ENCODE measurements at places on chromosomes 1 and 21. TPM values are rescaled to one million over a fixed set of nuclear protein-coding genes. Genes with fewer than 3 reads are reported as not detected.

DNA sequence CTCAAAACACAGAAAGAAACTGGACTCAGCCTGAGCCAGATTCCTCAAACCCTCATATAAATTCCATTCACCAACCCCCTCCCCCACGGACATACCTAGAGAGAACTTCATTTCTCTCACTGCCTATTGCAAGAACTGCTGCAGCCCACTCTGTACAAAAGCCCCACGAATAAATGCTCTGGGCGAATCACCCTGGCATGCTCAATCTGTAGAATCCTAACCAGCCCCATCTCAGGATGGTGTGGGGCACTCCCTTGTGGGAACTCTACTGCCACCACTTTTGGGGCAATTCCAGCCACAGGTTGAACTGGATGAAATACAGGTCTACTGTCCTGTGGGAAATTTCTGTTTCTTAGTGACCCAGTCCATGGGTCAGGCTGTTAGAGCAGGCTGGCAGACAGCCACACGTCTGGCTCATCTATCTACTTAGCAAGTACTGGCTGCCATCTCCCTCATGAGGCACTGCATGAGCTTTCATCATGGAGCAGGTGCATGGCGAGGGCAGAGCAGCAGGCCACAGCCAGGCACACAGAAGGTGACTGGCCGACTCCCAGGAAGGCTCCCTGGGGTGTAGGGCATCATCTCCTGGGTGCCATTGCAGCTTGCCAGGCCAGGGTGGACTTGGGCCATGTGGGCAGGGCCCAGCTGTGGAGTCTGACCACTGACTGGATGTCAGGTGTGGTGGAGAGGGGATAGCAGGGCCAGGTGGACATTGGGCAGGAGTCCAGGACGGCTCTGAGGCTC is 1.6 kb upstream of the C1orf35 start:
- DNase-seq: no peak

GRCh38 chr1:161706482-161707347 is at the start of gene FCRLA:
TSS of gene FCRLA (plus strand) at chr1:161707229. CDS start at chr1:161707265, 36 bp downstream.
- no peak for DNase-seq

GRCh38 chr1:20511518-20512428 is 3.8 kb upstream of the MUL1 start:
- DNase-seq: no peak

The KANK4 gene
- not detected for total RNA-seq

- no peak for DNase-seq
Observed at GRCh38 chr1:183982172-183982963, 55.2 kb downstream of the COLGALT2 start.

- no peak for DNase-seq
Observed at GRCh38 chr1:184632415-184633175, 122.1 kb downstream of the EDEM3 start.

- DNase-seq: no peak
Observed at GRCh38 chr1:66393586-66394287, 140.2 kb upstream of the SGIP1 start.

The LAMC2 gene
- total RNA-seq: not detected

The LRRC7 gene
- total RNA-seq: not detected

GRCh38 chr1:33753087-33753856 is 110.6 kb upstream of the HMGB4 start:
- DNase-seq: no peak

DNA sequence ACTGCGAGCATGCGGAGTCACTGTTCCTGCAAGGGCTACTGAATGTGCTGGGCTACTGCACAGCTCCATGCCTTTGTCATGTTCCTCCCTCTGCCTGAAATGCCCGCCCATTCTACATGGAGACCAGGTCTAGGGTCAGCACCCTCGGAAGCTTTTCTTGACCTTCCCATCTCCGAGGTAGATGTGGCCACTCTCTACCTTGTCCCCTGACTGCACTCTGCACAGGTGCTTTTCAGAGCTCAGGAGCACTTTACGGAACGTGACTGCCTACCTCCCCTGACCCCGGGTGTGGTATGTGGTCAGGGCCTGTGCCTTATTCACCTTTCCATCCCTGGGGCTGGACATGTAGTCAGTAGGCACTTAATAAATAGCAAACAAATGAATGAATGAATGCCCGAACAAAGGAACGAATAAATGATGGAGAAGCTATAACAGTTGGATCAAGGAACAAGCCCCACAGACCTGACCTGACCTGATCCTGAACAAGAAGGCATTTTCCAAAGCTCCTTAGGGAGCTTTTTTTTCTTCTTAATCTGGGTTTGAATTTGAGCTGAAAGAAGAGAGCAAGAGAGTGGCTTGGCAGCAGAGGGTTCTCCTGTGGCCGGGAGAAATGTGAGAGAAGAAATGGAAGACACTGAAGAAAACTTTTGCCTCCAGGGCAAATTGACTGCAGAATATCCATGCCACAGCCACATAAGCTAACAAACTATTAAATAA is 7.9 kb downstream of the RD3 start:
- no peak for DNase-seq

The KRTAP21-2 gene
- not detected for total RNA-seq

The TEX38 gene
- 0.21 TPM for total RNA-seq

The MFSD2A gene
- total RNA-seq: 7.5 TPM

The FAM151A gene
- not detected for total RNA-seq

GRCh38 chr21:43824333-43825241 is 35.2 kb downstream of the RRP1 start:
- DNase-seq: no peak

- no peak for DNase-seq
Observed at GRCh38 chr21:31205412-31205811, 138.6 kb downstream of the TIAM1 start.

The APH1A gene
- total RNA-seq: 96.8 TPM

The ELAVL4 gene
- not detected for total RNA-seq

DNA sequence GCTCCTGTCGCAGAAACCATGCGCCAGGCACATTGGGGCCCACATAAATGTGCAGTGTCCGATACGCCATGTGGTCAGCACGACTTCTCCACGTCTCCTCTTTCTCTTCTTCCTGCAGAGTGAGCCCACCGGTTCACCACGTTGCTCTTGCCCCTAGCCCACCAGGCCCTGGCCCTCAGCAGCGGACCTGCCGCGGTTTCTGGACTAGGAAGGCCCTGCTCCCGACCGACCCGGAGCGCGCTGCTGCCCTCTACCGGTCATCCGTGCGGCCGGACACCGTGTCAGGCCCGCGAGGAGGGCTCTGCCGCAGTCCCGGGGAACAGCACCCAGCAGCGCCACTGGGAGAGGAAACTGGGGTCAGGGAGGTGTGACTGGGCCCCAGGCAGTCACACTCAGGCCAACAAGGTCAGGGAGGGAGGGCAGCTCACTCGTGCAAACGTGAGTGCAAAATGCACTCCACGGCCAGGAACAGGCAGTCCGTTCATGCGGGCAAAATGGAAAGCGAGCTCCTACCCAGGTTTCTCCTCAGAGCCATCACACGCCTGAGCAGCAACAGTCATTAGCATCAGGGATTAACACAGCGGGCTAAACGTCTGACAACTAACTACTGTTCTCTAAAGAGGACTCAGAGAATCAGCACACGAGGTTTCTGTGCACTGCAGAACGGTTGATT is 13.7 kb downstream of the TLR5 start:
- peak; percentile 71 for DNase-seq

DNA sequence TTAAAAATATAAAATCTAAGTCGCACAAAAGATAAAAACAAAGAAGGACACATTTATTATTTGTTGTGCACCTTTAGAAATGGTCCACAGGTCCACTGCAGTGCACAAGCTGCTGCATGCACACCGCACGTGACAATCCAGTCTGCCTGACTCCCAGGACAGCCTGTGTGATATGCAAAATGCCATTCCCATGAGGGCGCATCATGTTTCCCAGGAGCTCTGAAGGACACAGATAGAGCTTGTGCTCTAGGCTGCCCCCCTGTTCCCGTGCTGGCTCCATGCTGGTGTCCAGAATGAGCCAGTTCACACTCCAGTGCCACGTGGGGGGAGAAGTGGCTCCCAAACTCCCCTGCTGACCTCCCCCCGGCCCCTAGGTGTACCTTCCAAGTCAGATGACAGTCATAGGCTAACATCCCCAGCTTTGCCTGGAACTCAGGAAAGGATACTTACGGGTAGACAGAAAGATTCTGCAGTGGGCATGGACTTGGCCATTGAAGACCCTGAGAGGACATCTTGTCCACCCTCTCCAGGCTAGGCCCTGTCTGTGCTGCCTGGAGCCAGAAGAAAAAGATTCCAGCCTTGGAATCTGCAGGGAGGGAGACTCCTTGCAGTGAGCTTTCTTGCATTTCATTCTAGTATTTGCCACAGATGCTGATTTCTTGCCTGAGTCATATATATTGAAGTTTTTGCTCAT is 26.3 kb downstream of the RAB7B start:
- no peak for DNase-seq

- DNase-seq: no peak
Observed at GRCh38 chr1:23557471-23558124, 1.7 kb downstream of the ID3 start.

The TTLL7 gene
- total RNA-seq: 0.76 TPM

- DNase-seq: no peak
Observed at GRCh38 chr1:20823845-20824244, 36.7 kb upstream of the HP1BP3 start.

DNA sequence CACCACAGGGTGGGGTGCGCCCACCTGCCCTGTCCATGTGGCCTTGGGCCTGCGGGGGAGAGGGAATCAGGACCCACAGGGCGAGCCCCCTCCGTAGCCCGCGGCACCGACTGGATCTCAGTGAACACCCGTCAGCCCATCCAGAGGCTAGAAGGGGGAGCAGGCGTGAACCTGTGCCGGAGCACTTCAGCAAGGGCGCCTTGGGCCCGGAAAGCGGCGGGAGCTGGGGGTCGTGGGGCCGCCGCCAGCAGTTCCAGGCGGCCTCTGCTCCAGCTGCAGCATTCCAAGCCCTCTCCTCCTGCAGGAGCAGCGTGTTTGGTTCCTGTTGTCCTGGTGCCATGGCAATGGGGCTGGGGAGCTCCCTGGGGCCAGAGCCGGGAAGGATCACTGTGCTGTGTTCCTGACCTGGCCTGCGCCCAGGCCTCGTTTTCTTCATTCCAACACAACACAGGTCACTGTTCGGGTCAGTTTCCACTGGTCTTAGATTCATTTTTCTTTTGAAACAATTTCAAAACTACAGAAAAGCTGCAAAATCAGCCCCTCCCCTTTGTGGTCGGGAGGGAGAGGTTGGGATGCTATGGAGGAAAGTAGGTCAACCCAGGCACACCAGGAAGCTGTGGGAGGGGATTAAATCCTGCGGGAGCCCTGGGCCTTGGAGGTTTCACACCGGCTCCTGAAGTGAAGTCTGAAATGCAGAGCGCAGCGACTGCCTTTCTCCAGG is 18.8 kb downstream of the SLX9 start:
- no peak for DNase-seq

The NECTIN4 gene
- total RNA-seq: not detected

The CRABP2 gene
- total RNA-seq: 2.3 TPM

The B3GALNT2 gene
- total RNA-seq: 13.8 TPM
